Fibroblast of skin of abdomen (primary cell): ENCODE measurements at places on chromosomes 1 and 21.

DNA sequence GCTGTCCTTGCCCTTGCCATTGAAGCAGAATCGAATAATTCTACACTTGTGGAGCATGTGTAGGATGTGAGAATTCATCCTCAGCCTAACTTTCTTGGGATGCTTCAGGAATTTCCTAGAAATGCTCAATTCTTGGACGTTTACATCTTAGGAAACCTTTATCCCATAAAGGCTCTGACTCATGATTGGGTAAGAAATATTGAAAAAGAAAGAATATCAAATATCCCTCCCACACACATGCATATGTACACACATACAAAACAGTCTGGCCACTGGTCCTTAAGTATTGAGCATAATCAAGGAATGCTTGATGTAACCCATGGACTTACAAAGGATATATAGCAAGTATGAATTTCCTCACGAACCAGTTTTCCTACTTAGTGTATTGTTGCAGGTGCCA lies 83.9 kb upstream of the IPO9 start:
- DNase-seq = peak; percentile 83

DNA sequence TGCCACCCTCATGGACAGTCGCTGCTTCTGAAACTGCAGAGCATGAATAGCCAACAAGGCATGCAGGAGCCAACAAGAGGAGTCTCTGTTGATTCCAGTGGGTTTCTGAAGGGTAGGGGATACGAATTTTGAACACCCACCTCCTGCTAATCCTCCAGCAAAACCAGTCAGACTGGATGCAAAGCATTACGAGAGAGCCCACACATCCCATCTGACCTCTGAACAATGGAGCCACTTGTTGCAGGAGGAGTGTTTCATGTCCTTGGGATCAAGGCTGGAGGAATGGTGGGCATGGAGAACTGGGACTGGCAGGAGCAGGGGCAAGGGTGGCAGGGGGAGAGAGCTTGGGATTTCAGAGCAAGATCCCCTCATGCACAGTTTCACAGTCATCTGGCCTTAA lies 1.6 kb downstream of the VTCN1 start:
- DNase-seq = no peak

DNA sequence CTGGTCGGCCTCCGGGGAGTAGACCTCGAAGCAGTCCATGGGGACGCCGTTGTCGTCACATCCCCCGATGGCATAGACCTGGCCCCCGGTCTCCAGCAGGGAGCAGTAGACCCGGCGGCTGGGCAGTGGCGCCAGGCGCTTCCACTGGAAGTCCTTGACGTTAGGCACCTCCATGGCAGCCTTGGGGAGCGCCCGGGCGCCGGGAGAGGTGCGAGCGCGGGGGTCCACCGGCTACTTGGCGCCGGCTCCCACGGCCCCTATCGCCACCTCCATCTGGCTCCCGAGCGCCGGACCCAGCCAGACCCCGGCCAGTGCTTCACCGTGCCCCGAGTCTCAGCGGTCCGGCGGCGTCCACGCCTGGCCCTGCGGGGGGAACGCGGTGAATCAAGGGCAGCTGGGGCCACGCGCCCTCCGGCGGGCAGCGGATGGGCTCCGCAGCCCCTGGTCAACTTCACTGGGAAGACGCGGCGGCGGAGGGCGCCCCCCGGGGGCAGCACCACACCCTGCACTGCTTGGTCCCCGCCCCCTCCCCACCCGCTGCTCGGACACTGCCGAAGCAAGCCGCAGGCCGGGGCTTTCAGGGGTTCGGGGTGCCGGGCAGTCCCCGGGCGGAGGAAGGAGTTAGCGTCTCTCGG lies 13.2 kb downstream of the KLHDC8A start:
- DNase-seq = no peak

DNA sequence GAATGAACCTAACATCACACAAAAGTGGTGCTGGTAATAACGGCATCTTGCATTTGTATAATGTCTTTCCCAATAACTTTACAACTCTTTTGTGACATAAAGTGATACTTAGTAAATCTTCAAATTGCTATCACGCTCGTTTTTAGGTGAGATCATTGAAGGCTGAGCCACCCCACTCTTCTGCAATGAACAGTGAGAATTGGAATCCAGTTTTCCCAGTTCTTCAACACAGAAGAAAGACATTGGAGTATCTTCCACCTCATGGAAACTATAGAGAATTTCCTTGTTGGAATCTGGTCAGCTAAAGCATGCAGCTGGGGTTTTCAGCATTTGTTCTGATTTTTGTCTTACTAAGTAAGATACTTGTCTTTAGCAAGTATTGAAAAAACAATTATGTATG lies 59.9 kb upstream of the NRIP1 start:
- no peak for DNase-seq

DNA sequence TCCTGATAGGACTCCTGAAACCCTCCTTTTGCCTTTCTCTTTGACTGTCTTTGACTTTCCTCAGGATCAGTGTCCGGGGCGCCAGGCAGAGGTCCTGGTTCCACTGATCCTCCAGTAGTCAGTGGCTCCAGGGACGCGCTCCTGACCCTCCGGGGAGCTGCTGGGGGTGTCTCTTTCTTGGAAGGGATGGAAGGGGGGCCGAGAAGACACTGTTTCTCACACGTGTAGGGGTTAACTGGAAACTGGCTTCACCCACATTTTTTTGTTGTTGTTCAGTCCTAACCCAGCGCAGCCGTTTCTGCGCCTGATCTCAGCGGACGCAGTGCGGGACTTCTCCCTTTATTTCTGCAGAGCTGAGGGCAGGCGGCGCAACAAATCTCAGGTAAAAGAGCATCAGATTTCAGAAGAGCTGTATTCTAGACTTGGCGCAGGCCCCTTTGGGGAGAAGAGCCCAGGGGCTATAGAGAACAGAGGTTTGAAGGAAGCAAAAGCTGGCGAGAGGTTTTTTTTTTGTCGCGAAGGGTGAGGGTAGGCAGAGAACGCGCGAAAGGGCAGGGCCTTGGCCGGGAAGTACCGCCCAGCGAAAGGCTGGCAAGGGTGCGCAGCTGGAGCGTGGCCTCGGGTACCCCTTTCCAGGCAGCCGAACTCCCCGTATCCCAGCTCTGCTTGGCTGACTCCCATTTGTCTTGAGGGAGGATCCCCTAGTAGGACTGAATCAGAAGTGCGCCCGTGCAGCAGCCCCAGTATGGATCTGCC lies 4.3 kb upstream of the LHX9 start:
- no peak for DNase-seq

DNA sequence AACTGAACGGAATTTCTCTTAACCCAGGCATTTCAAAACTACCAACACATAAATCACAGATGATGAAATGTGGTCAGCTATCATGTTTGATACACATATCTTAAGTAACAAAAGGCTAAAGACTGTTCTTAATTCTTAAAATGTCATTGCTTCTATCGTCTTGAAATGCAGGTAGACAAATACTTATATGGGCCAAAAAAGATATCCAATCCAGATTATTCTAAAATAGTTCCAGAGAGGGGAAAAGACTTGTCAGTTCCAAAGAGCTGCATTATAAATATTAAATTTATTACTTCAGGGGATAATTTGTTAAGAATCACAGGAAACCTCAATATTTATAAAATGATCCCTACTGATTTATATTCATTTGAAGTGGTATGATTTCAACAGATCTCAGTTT lies 259.4 kb downstream of the FAF1 start:
- no peak for DNase-seq

- DNase-seq = peak; percentile 9
Observed at GRCh38 chr1:98556521-98557158, 104.9 kb upstream of the SNX7 start.
